Stimulated activated CD4-positive, alpha-beta T cell treated with anti-CD3 and anti-CD28 coated beads, TNF-alpha, amount 100 ng/mL, for 1 hour (primary cell): ENCODE measurements at places on chromosomes 12 and 14.

DNA sequence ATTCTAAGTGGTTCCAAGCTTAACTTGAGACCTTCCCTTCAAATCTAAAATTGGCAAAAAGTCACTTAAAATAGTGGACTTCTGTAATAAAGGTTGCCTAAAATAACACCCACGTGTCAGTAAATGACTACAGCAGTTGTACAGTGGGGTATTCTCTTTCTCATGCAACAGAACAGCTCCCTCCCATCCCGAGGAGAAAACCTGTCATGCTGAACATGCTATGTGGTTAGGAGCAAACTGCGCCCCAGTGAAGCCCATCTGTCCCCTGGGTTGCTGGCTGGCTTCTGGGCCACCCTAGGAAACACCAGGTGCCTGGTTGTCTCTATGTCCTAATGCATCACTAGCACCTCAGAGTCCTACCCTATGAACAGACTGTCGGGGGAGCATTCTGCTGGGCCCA lies 2.7 kb downstream of the BTBD6 start:
- DNase-seq: no peak

GRCh38 chr12:15469356-15469755 lies 147.0 kb downstream of the PTPRO start:
- no peak for DNase-seq

DNA sequence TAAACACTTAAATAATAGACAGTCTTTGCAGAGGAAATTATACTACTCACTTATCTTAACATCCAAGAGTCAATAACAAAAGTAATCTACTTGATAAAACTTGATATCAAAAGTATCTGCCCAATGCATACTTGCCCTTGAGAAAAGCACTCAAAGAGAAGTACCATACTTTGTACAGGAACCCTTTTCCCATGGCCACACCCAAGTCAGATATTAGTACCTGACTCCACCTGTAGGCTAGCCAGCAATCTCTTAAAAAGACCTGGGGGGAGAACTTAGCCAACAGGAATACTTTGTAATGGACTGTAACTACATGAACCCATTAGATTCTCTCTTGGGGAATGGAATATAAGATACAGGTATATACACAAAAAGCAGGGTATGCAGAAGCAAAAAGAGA lies 99.6 kb upstream of the HECTD1 start:
- no peak for DNase-seq

- DNase-seq: no peak
These were observed 7.1 kb downstream of the SCNN1A start for GRCh38 chr12:6367969-6368892.

DNA sequence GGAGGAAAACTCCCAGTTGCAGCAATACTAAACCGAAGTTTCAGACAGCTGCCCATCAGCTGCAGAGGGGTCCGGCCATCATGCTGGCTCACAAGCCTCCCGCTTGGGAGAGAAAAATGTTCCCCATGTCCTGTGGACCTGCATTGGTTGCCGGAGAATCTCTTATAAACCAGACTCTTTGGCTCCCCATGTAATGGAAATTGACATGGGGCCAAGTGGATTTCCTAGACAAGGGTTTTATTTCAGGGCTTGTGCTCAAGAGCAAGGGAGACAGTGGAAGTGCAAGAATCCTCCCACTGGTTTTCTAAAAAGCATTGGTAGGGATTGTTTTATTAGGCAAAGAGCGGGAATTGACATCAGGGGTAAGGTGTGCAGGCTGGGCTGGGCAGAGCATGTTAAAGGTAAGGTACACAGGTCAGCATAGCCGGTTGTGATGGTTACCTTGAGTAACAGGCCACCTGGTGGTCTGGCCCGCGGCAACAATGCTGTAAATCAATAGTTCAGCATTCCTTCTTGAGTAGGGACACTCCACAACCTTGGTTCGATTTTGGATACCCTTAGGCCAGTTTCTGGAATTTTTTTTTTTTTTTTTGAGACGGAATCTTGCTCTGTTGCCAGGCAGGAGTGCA lies 135.4 kb downstream of the UNC79 start:
- DNase-seq: no peak

DNA sequence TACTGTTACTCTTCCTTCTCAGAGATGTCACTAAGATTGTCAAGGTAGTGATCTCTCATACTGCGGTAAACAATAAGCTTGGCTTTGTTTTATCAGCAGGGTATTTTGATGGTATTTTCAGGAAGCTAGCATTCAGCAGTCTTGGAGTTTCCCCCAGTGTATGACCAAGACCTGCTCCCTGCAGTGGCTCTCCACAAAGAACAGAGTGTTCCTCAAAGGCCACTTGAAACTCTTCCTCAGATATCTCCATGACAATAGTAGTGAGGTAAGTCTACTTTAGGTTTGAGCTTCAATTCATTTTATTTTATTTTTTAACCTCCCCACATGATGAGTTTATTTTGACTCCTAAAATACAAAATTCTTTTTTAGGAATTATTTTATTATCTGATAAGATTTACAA lies 74.0 kb upstream of the G2E3 start:
- DNase-seq: no peak

GRCh38 chr12:108815875-108816594 lies 41.3 kb downstream of the SSH1 start:
- no peak for DNase-seq

GRCh38 chr12:49870501-49871262 lies 27.8 kb upstream of the BCDIN3D start:
- DNase-seq: no peak

DNA sequence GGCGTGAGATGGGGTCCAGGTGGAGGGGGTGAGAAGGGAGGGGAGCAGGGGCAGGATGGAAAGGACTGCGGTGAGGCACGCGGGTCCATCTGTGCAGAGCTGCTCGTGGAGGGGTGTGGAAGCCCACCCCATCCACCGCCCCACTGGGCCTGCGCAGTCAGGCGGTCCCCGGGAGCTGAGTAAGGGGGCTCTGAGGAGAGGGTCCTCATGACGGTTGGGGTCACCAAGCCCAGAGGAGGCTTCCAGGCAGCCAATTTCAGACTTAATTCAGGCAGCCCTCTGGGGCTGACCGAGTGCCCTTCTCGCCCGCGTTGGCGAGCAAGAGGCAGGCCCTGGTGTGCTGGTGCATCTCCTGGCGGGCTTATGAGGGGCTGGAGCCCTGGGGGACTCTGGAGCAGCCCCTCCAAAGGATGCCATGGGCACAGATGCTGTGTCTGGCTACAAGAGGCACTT lies 115.5 kb downstream of the KIF26A start:
- no peak for DNase-seq

DNA sequence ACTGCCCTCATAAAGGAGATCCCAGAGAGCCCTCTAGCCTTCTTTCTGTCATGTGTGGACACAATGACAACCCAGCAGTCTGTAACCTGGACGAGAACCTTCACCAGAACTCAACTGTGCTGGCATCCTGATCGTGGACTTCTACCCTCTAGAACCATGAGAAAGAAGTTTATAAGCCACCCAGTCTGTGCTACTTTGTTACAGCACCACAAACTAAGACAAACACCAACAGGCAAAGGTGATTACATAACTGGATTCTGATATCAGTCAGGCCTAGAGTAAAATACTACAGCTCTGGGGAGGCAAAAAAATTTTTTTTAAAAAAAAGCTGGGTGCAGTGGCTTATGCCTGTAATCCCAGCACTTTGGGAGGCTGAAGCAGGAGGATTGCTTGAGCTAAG lies 18.5 kb downstream of the TM7SF3 start:
- no peak for DNase-seq

- no peak for DNase-seq
These were observed 150.2 kb upstream of the RFLNA start for GRCh38 chr12:124144531-124145194.

GRCh38 chr14:22231018-22231417 lies 358.0 kb downstream of the DAD1 start:
- no peak for DNase-seq

DNA sequence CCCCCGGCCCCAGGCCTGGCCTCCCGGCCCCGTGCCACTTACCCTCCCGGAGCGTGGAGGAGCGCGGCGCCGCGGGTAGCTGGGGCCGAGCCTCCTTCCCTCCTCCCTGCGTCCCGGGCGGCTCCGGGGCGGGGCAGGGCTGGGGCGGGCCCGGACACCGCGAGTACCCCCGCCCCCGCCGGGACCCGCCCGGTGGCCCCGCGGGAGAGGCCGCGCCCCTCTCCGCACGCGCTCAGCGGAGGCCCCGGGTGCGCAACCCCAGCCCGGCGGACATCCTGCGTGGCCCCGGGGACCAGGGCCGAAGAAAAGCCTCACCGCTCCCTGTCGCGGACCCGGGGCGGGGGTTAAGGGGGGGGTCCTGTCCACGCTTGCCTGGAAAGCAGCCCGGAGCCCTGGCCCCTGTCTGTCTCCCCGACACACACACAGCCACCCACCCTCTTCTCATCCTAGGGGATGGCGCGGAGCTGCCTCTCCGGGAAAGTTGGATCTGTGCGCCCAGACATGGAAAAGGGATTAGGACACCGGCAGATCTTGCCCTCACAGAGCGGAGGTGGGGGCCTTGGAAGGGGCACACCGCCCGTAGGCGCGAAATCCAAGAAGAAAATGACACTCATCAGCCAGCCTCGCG lies at the start of gene SYNE3:
SYNE3 (minus strand) TSS at position 97 of the 628 bp plus-strand sequence. CDS start 40,829 bp downstream, outside the sequence.
- peak; percentile 39 for DNase-seq

GRCh38 chr14:91029456-91030217 lies 30.8 kb downstream of the RPS6KA5 start:
- no peak for DNase-seq
